ENCODE measurements at places on chromosomes 2 and 18.

DNA sequence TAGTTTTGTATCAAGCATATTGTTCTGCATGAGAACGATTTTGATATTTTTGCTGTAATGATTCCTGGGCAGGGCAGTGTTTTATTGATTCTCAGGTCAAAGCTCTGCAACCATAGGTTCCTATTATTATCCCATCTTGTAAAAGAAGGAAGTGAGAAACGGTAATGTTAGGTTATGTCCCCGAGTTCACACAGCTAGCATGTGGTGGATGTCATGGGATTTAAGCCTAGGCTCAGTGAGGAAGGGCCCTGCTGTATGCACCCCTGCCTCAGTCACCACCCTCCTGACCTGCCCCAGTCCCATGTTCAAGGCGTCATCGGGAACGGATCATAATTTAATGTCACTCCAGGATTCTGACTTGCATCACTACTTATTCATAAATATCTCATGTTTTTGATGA is 10.7 kb downstream of the ACP1 start:
- DNase-seq, result no peak

- no peak for DNase-seq
Observed at GRCh38 chr2:65611488-65611887, 179.1 kb upstream of the SPRED2 start.

DNA sequence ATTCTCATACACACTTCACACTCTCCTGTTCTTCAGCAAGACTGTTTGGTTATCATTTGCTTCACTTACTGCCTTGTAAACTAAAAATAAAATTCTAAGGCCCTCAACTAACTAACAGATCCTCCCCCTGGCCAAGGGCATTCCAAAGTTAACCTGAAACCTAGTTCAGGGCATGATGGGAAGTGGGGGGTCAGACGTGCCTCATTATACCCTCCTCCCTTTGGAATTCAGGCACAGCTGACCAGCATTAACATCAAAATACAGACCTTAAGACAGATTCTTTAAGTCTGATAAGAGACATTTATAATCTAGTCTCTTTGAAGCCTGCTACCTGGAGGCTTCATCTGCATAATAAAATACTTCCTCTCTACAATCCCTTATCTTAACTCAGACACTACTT is 221.0 kb downstream of the NOL4 start:
- no peak for DNase-seq

DNA sequence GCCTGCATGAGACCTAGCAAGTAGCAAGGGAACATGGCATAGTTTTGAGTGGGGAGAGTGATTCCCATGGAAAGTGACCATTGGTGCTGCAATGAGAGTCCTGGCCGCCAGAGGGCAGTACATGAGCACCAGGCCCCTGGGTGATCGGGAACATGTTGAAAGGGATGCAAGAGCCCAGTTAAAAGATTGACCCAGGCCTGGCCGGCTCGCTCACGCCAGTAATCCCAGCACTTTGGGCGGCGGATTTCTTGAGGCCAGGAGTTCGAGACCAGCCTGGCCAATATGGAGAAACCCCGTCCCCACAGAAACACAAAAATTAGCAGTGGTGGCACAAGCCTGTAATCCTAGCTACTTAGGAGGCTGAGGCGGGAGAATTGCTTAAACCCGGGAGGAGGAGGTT is 22.2 kb downstream of the FAP start:
- DNase-seq, result peak; percentile 15

GRCh38 chr2:113755835-113756354 is 547 bp downstream of the SLC35F5 start:
- DNase-seq, result peak; percentile 4

DNA sequence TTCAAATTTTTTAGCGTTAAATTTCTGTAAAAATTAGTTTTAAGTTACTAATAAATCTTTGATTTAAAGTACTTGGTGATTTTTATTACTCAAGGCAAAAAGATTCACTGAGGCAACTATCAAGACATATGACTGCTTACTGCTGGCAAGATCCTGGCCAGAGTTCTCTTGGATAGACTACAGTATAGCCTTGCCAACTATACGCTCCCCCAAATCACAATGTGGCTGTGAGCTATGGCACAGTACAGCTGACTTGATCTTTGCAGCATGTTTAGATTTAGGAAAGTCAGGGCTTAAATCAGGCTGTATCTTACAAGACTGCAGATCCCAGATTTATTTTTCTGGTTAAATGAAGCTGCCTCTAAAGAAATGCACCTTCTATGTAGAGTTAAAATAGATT is 26.5 kb downstream of the MSTN start:
- no peak for DNase-seq
